ENCODE measurements at places on chromosomes 7 and 10.

GRCh38 chr10:77562742-77563141 is 74.9 kb downstream of the KCNMA1 start:
- no peak for DNase-seq

DNA sequence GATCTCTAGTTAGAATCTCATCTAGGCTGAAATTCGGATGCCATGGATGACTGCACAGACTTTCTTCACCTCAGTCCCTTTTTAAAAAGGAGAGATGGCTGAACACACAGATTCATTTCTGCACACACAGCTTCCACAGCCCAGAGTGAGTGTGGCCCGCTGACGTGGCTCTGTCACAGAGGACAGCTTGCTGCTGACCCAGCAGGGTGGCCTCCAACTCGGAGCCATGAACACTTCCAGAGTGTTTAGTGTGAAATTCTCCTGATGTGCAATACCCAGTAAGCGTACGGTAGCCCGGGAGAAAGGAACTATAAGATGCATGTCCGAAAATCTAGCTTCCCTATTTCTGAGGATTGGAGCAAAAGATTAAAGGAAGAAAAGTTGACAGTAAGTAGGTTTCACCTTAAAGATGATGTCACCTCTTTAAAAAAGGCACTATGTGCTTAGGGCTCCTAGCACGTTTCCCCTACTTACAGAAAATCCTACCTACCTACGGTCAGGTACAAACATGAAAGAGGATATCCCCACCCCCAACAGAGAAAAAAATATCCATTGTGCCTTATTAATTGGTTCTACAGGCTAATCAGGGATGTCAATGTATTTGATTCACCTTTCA is 162.2 kb downstream of the RAPGEF5 start:
- DNase-seq: no peak

DNA sequence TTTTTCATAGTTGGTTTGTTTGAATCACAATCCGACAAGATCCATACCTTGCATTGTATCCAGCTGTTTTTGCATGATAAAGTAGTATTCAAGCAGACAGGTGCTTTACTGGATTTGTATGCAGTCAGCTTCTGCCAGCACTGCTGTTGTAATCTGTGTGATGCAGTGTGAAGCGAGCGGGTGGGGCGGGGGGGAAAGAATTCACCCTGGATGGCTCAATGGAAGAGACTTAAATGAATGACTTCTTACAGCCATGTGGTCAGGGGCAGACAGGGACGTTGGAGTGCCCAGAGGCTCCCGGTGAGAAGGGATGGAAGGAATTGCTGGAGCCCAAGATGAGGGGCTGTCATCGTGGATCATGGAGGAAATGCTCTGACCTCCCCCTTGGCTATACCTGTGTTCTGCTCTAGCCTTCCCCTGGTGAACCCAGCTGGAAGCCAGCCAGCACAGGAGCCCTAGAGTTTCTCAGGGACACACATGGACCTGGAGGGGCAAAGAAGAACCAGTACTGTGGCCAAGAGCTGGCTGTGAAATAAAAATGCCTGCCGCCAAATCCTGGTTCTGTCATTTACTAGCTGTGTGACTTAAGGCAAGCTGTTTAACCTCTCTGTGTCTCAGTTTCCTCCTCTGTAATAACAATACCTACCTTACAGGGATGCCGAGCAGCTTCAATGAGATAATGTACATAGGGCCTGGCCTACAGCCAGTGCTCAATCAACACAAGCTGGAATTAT is 14.1 kb downstream of the NFE2L3 start:
- DNase-seq: no peak

- DNase-seq: no peak
These were observed 337.8 kb downstream of the ELMO1 start for GRCh38 chr7:37110660-37111424.

- peak; percentile 52 for DNase-seq
These were observed 53.8 kb downstream of the WDR37 start for GRCh38 chr10:1109795-1110673.

DNA sequence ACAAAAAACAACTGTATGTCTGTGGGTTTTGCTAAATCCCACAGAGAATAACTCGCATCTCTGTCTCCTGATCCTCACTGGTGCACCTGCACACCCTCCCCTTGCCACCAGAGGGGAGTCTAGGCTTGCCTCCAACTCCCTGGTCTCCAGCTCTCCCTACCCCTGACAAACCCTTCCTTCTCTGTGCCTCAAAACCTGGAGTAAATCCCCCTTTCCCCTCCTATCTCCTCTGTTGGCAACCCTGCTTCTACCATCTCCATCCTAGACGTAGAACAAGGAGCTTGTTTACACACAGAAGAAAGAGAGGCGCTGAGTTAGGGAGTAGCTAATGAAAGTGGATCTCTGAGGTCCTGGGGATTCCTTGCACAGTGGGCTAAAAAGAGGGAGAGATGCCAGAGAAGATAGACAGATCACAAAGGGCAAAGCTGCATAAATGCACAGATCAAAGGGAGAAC is 6.0 kb downstream of the MBLAC1 start:
- DNase-seq: no peak

DNA sequence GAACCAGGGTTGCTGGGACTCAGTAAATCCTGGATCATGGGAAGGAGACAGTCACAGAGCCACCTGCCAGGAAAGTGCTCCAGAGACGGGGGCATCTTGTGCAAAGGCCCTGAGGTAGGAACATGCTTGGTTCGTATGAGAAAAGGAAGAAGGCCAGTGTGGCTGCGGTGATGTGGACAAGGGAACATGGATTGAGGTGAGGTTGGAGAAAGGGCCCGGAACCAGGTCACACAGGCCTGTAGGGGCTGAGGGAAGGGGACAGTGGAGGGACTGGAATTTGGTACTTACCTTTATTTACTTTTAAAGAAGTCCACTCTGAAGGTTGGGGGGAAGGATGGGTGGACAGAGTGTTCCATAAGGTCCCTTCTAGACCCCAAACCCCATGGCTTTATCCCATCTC is 32.9 kb upstream of the CXCL12 start:
- no peak for DNase-seq

- DNase-seq: no peak
These were observed 185.0 kb upstream of the GHITM start for GRCh38 chr10:83954193-83954799.

DNA sequence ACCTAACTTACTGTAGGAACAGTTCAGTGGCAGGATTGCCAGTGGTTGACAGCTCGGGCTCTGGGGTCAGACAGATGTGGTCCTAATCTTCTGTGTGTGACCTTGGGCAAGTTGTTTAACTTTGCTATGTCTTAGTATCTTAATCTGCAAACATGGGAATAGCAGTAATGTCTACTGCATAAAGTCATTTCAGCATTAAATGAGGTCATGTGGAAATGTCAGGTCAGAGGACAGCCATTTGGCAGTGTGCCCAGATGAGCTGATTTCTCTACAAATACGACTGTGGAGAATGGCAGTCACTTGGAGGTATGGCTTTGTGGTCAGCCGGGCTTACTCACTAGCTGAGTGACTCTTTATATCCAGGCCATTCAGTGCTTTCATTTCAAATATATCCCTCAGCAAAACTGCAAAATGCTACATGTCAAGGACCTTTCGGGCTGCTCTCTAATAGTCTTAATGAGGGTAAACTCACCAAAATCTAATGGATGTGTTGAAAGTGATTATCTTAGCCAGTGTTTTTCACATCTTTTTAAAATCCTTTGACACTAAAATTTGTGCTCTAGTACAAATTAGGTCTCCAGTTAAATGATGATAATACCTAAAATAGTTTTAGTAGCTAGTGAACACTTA is 171.4 kb downstream of the ST7 start:
- DNase-seq: no peak
